T-cell (primary cell): ENCODE measurements at places on chromosomes 3 and 15.

- no peak for DNase-seq
Observed at GRCh38 chr15:40953713-40954074, 423 bp downstream of the CHAC1 start.

DNA sequence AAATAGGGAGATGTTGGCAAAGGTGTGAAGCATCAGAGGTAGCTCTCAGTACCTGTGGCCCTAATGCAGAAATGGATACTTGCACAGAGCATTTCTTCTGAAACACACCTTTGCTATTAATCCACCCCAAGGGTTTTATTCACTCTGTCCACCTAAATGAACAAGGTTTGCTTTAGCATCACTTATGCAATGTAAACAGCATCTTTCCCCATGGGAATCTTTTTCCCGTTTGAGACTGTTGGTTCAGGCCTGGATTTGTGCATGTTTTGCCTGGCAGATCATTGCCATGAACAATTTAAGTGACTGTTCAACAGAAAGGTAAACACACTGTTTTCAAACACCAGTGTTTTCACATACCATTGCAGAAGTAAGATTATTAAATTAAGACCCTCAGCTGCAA is 508.3 kb downstream of the SOX2 start:
- DNase-seq, result no peak

- no peak for DNase-seq
Observed at GRCh38 chr3:127286571-127287140, 1.2 kb downstream of the PRR20G start.

- DNase-seq, result no peak
Observed at GRCh38 chr3:171829841-171830517, 13.2 kb upstream of the TMEM212 start.

DNA sequence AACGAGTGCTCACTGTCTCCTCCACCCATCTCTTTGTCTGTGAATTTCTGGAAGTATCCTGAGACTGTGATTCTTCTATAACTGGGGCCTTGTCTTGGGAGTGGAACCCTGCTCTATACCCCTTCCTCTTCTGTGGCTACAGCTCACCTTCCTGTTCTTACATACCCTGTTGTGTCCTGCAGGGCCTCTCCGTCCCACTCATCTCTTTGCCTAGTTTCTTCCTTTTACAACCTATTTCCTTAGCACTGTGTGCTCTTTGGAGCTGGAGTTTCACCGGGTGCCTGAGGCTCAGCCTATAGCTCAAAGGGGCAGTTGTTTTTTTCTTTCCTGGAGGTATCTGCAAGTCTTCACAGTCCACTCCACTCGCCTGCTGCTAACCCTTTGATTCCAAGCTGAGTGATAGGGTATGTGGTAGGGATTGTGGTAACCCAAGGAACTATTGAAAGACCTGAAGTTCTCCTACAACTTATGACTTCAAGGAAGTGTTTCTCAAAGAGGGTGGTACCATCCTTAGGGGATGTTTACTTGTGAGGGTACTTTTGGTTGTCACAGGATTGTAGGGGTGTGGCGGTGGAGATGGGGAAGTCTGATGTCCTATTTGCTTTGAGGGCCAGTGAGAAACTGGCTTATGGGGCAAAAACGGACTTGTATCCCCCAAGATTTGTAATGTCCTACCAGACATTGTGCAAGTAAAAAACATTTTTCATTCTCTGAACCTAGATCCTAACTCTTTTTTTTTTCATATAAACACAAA is 66.6 kb upstream of the ARL8B start:
- DNase-seq, result no peak

GRCh38 chr15:83115410-83115809 is 8.0 kb downstream of the TM6SF1 start:
- DNase-seq, result no peak
